ENCODE measurements at places on chromosomes 2 and 18. TPM values are rescaled to one million over a fixed set of nuclear protein-coding genes. Genes with fewer than 3 reads are reported as not detected.

Gene SLC40A1
- total RNA-seq, result 96.3 TPM

Gene IDH1
- 36.9 TPM for total RNA-seq

- ATAC-seq, result peak; percentile 63
- no peaks in the 10 kb centered on the region for H3K36me3 ChIP-seq
- peaks cover 28% of the 10 kb centered on the region for H3K27me3 ChIP-seq
- H3K4me1 ChIP-seq, result no peaks in the 10 kb centered on the region
- peak overlapping the region; percentile 0 for H3K4me3 ChIP-seq
Measured at GRCh38 chr18:26863122-26863879, 2.2 kb downstream of the AQP4 start.

DNA sequence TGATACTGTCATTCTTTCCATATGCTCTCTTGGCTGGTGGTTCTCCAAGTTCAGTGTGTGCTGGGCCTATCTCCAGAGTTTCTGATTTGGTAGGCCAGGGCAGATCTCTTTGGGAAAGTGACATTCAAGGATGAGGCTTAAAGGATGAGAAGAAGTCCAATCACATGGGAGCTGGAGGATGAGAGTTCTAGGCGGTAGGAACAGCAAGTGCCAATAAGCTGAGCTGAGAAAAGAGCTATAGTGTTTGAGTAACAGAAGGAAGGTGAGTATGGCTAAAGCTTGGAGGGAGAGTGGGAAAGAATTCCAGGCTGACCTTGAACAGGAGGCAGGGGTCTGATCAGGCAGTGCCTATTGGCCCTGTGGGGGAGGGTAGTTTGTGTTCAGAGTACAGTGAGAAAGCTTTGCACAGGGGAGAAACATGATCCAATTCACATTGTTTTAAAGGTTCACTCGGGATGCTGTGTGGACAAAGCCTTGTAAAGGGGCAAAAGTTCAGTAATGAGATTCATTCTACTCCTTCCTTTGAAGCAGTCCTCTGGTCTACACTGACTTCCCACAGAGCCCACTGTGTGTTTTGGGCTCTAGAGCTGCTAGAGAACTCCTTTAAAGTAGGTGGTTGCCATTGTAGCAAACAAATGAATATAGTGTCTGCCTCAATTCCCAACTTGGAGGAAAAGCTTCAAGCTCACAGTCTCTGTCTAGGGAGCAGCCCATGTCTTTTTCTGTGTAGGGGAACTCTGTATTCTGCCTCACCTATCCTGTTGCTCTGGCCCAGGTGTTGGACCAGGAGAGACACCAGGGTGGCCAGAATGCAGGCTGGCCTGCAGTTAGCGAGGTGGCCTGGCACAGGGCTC, 81.8 kb downstream of the FASTKD2 start:
- no peak overlapping the region for H3K4me3 ChIP-seq
- no peaks in the 10 kb centered on the region for H3K27me3 ChIP-seq
- ATAC-seq, result no peak

GRCh38 chr2:186445506-186445905, 40.6 kb upstream of the ZC3H15 start:
- H3K36me3 ChIP-seq, result no peaks in the 10 kb centered on the region
- H3K27me3 ChIP-seq, result no peaks in the 10 kb centered on the region
- H3K4me1 ChIP-seq, result no peaks in the 10 kb centered on the region

DNA sequence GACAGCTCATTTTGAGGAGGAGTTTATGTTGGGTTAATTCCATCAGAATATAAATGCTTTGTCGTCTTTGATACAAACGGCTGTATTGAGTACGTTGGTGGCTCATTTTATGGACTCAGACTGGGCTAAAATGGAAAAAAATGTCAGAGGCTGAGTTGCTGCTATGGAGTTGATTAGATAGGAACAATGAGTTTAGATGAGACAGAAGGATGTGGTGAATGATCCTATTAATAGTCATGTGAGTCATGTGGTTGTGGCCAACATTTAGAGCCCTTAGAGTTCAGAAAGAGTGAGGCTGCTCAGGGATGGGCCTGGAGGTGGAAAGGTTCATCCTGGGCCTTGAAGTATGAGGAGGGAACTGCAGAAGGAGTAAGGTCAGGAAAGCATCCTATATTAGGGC, 434.2 kb downstream of the MEIS1 start:
- no peaks in the 10 kb centered on the region for H3K27me3 ChIP-seq
- ATAC-seq, result no peak
- no peak overlapping the region for H3K27ac ChIP-seq
- H3K4me1 ChIP-seq, result no peaks in the 10 kb centered on the region
- no peaks in the 10 kb centered on the region for H3K36me3 ChIP-seq
- H3K4me3 ChIP-seq, result no peak overlapping the region

Gene RNF152
- total RNA-seq, result 9.4 TPM

Gene SLC9A4
- total RNA-seq, result not detected

- H3K4me1 ChIP-seq, result no peaks in the 10 kb centered on the region
- peaks cover 96% of the 10 kb centered on the region for H3K27me3 ChIP-seq
- no peak overlapping the region for H3K27ac ChIP-seq
- no peak for ATAC-seq
- H3K36me3 ChIP-seq, result no peaks in the 10 kb centered on the region
Measured at GRCh38 chr2:27255660-27256059, 7.2 kb downstream of the SLC30A3 start.

Gene TMEM178A
- total RNA-seq, result 4.0 TPM

Gene RBMS1
- total RNA-seq, result 86.0 TPM

DNA sequence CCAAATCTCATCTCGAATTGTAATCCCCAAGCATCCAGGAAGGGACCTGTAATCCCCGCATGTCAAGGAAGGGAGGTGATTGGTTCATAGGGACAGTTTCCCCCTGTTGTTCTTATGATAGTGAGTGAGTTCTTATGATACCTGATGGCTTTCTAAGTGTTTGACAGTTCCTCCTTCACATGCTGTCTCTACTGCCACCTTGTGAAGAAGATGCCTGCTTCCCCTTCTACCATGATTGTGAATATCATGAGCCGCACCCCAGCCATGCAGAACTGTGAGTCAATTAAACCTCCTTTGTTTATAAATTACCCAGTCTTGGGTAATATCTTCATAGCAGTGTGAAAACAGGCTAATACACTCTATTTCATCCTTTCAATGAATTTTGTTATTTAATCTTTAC, 446.7 kb downstream of the RNF144A start:
- no peaks in the 10 kb centered on the region for H3K27me3 ChIP-seq
- no peak overlapping the region for H3K27ac ChIP-seq
- no peak for ATAC-seq
- no peak overlapping the region for H3K4me3 ChIP-seq
- H3K4me1 ChIP-seq, result no peaks in the 10 kb centered on the region
- H3K36me3 ChIP-seq, result no peaks in the 10 kb centered on the region

Gene HOXD13
- total RNA-seq, result not detected

- H3K27ac ChIP-seq, result no peak overlapping the region
- ATAC-seq, result no peak
- no peaks in the 10 kb centered on the region for H3K36me3 ChIP-seq
- peaks cover 34% of the 10 kb centered on the region for H3K4me1 ChIP-seq
- no peaks in the 10 kb centered on the region for H3K27me3 ChIP-seq
- H3K4me3 ChIP-seq, result no peak overlapping the region
Measured at GRCh38 chr2:204449977-204450376, 95.3 kb upstream of the PARD3B start.

GRCh38 chr2:155546721-155547555, 785.6 kb downstream of the NR4A2 start:
- no peaks in the 10 kb centered on the region for H3K36me3 ChIP-seq
- ATAC-seq, result no peak
- no peaks in the 10 kb centered on the region for H3K27me3 ChIP-seq
- no peak overlapping the region for H3K27ac ChIP-seq
- peak overlapping the region; percentile 9 for H3K4me3 ChIP-seq
- no peaks in the 10 kb centered on the region for H3K4me1 ChIP-seq

- peaks cover 6% of the 10 kb centered on the region for H3K27me3 ChIP-seq
- H3K4me3 ChIP-seq, result no peak overlapping the region
- no peak overlapping the region for H3K27ac ChIP-seq
Measured at GRCh38 chr2:98773907-98774306, 43.0 kb upstream of the MGAT4A start.

Gene TMEM169
- total RNA-seq, result 0.67 TPM

Gene CELF4
- 0.78 TPM for total RNA-seq

Gene NYAP2
- 0.47 TPM for total RNA-seq

Gene STARD6
- not detected for total RNA-seq

DNA sequence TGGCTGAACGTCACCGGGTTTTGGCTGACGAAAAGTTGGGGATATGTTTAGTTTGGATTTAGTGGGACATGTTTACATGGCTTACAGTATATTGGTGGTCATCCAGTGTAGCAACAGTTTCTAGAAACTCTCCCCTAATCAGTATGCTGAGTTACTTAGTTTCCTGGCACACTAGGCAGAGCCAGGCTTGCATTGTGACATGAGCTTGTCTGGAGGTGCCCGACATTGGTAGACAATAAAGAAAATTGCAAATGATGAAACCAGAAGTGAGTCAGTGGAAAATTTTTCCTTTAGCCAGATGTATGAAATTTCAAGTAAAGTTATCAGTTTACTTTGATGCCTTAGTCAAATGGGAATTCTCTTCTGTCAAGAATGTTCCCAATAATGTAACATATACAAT, 276.1 kb downstream of the RDH14 start:
- no peaks in the 10 kb centered on the region for H3K36me3 ChIP-seq
- no peak overlapping the region for H3K27ac ChIP-seq
- H3K27me3 ChIP-seq, result no peaks in the 10 kb centered on the region
- H3K4me1 ChIP-seq, result no peaks in the 10 kb centered on the region
- no peak overlapping the region for H3K4me3 ChIP-seq
- ATAC-seq, result no peak

Gene CPO
- total RNA-seq, result 2.0 TPM

DNA sequence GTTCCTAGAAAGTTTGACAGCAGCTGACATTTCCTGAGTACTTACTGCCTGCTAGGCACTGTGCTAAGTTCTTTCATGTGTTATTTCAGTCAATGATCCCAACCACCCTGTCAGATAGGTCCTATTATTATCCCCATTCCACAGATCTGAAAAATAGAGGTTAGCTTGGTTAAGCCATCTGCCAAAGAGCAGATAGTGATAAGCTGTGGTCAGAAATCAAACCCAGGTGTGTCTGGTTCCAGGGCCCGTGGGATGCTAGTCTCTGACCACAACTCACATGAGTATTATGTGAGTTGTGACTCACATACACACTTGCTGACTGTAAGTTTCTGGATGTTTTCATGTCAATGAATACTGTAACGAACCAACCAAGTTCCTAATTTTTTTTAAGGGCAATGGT, 132.0 kb upstream of the APCDD1 start:
- no peaks in the 10 kb centered on the region for H3K4me1 ChIP-seq
- H3K36me3 ChIP-seq, result no peaks in the 10 kb centered on the region
- no peak for ATAC-seq

GRCh38 chr2:44479127-44479887, 117.6 kb downstream of the CAMKMT start:
- peak; percentile 77 for ATAC-seq
- no peaks in the 10 kb centered on the region for H3K27me3 ChIP-seq
- no peak overlapping the region for H3K4me3 ChIP-seq
- no peaks in the 10 kb centered on the region for H3K4me1 ChIP-seq
- H3K27ac ChIP-seq, result no peak overlapping the region
- H3K36me3 ChIP-seq, result no peaks in the 10 kb centered on the region

Gene FAM228A
- 3.7 TPM for total RNA-seq

GRCh38 chr2:150997702-150998440, 263.8 kb downstream of the RBM43 start:
- ATAC-seq, result no peak
- no peak overlapping the region for H3K4me3 ChIP-seq
- H3K27me3 ChIP-seq, result no peaks in the 10 kb centered on the region
- no peak overlapping the region for H3K27ac ChIP-seq
- no peaks in the 10 kb centered on the region for H3K36me3 ChIP-seq

DNA sequence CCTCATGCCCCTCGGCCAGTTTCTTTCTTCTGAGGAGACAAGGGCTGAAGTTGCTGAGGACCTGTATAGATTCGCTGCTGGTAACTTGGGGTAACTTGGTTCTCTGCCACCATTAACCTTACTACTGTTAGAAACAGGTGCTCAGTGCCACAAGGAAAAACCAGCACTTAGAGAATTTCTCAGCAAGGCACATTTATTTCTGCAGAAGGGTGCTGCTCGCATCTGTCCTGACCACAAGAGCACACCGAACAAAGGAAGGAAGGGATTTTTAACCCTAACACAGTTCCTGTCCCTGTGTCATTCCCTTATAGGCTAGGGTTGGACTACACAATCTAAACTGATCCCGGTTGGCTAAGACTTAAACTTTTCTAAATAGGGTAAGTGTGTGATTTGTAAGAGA, 154.1 kb downstream of the SOCS6 start:
- no peak overlapping the region for H3K27ac ChIP-seq
- no peaks in the 10 kb centered on the region for H3K4me1 ChIP-seq
- peaks cover 9% of the 10 kb centered on the region for H3K27me3 ChIP-seq
- H3K4me3 ChIP-seq, result no peak overlapping the region
